ENCODE measurements at places on chromosomes 12 and 14. TPM values are rescaled to one million over a fixed set of nuclear protein-coding genes. Genes with fewer than 3 reads are reported as not detected.

DNA sequence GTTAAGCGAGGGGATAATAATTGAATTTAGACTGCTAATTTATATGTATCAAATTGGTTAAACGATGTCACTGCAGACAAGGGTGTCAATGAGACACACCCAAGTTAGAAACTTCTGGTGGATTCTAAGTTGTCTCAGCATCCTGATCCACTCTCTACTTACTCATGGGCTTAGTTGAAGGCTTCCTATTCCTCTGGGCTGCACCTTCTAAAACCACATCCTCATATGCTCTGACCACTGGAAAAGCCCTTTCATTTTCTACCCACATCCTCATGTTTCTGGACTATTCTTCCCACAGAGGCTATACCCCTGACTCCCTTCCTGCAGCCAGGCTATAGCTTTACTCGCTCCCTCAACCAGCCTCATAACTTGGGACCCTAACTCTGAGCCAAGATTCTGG lies 493.8 kb downstream of the VRK1 start:
- no peak for DNase-seq
- no peaks in the 10 kb centered on the region for H3K36me3 ChIP-seq
- peak overlapping the region; percentile 25 for H3K4me3 ChIP-seq
- peaks cover 17% of the 10 kb centered on the region for H3K4me1 ChIP-seq
- no peak overlapping the region for H3K27ac ChIP-seq
- H3K27me3 ChIP-seq, result peaks cover 46% of the 10 kb centered on the region

DNA sequence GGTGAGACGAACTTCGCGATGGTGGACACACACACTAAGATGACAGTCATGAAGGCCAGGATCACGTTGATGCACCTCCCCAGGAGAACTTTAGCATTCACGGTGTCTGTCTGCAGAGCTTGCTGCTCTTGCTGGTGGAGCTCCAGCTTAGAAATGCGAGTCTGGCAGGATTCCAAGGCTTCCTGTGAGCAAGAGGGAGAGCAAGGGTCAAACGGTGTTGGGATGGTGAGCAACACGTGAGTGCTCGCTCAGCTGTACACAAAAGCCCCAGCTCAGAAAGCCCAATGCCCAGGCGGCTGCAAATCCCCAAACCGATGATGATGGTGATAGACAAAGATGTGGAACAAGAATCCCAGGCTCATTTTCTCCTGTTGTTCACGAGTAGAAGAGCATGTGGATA lies 78.8 kb downstream of the TMCC3 start:
- no peak overlapping the region for H3K4me3 ChIP-seq
- no peak overlapping the region for H3K27ac ChIP-seq
- H3K36me3 ChIP-seq, result no peaks in the 10 kb centered on the region
- H3K4me1 ChIP-seq, result no peaks in the 10 kb centered on the region
- DNase-seq, result no peak

DNA sequence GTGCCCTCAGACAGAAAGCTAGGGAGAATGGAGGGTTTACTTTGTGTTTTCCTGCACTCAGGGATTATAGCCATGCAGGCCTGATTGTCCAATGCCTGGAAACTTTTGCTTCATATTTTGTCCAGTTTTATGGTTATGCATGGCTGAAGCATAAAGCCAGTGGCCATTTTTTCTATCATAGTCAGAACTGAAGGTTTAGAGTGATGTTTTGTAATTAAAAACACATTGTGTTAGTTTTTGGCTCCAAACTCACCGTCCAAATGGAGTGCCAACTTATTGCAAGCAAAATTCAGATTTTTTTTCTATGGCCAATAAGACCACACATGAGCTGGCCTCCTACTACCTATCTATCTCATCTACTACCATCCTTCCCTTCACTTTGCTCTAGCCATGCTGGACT lies 40.2 kb upstream of the ATP2B1 start:
- no peak for DNase-seq
- peaks cover 1% of the 10 kb centered on the region for H3K4me1 ChIP-seq
- no peak overlapping the region for H3K4me3 ChIP-seq
- no peaks in the 10 kb centered on the region for H3K27me3 ChIP-seq
- no peaks in the 10 kb centered on the region for H3K36me3 ChIP-seq

DNA sequence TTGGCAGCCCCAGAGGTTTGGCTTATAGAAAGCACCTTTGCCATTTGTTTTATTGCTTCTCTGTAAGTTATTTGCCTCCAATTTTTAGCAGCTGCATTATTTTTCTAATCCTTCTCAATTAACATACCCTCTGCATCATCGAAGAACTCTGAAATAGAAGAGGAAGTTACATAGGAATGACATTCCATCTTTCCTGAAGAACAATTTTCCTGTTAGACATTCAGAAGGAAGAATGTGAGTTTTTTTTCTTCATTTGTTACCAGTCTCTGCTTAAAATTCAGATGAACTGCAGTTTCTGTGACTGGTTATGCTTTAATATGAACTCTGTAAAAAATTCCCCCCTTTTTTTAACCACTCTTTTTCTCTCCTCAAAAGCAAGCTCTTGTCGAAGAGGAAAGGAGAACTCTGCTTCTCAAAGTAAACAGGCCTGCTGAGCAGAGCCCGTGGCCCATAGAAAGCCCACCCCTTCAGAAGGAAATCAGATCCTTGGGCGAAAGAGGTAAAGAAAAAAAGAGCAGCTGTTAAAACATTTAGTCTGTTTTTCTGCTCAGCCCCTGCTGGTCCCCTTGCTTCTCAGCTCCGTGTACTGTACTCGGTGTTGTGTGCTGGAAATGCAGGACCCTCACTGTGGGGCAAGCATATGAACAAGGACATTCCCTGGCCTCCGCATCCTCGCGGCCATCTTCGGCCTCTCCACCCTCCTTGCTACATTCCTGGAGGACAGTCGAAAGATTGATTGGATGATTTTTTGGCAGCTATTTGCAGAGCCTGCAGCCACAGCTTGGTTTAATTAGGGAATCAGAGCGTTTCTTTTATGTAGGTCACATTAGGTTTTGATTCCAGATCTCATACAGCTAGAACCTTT lies 164.4 kb upstream of the LRIG3 start:
- DNase-seq, result no peak
- H3K4me1 ChIP-seq, result no peaks in the 10 kb centered on the region
- H3K4me3 ChIP-seq, result no peak overlapping the region
- H3K27me3 ChIP-seq, result no peaks in the 10 kb centered on the region
- no peaks in the 10 kb centered on the region for H3K36me3 ChIP-seq
- H3K27ac ChIP-seq, result no peak overlapping the region

- peak; percentile 45 for DNase-seq
- peaks cover 45% of the 10 kb centered on the region for H3K27me3 ChIP-seq
- H3K4me1 ChIP-seq, result peaks cover 11% of the 10 kb centered on the region
- no peaks in the 10 kb centered on the region for H3K36me3 ChIP-seq
- H3K4me3 ChIP-seq, result peak within 1 kb of the TSS; percentile 70
Measured at GRCh38 chr12:32896432-32897280, at the start of gene PKP2. PKP2 (minus strand) TSS chr12:32896777; CDS start chr12:32896731, 46 bp downstream.

- H3K4me3 ChIP-seq, result no peak overlapping the region
- DNase-seq, result no peak
- H3K27me3 ChIP-seq, result no peaks in the 10 kb centered on the region
Measured at GRCh38 chr14:69763761-69764510, 3.0 kb upstream of the SRSF5 start.

- H3K36me3 ChIP-seq, result no peaks in the 10 kb centered on the region
- H3K27me3 ChIP-seq, result peaks cover 13% of the 10 kb centered on the region
- H3K4me3 ChIP-seq, result no peak overlapping the region
- no peaks in the 10 kb centered on the region for H3K4me1 ChIP-seq
- H3K27ac ChIP-seq, result no peak overlapping the region
- DNase-seq, result peak; percentile 48
Measured at GRCh38 chr14:106883218-106883692, 1356.9 kb downstream of the TMEM121 start.

- DNase-seq, result no peak
- no peak overlapping the region for H3K4me3 ChIP-seq
- H3K27ac ChIP-seq, result no peak overlapping the region
Measured at GRCh38 chr12:52126050-52126604, 46.6 kb downstream of the SMIM41 start.

- no peak overlapping the region for H3K4me3 ChIP-seq
- H3K36me3 ChIP-seq, result no peaks in the 10 kb centered on the region
- no peak for DNase-seq
- no peaks in the 10 kb centered on the region for H3K27me3 ChIP-seq
Measured at GRCh38 chr14:76936483-76936882, 92.0 kb downstream of the IRF2BPL start.

- H3K36me3 ChIP-seq, result peaks cover 16% of the 10 kb centered on the region
- H3K4me1 ChIP-seq, result peaks cover 2% of the 10 kb centered on the region
- no peak overlapping the region for H3K27ac ChIP-seq
- DNase-seq, result no peak
- H3K27me3 ChIP-seq, result no peaks in the 10 kb centered on the region
Measured at GRCh38 chr12:105214670-105215375, 21.2 kb downstream of the APPL2 start.

DNA sequence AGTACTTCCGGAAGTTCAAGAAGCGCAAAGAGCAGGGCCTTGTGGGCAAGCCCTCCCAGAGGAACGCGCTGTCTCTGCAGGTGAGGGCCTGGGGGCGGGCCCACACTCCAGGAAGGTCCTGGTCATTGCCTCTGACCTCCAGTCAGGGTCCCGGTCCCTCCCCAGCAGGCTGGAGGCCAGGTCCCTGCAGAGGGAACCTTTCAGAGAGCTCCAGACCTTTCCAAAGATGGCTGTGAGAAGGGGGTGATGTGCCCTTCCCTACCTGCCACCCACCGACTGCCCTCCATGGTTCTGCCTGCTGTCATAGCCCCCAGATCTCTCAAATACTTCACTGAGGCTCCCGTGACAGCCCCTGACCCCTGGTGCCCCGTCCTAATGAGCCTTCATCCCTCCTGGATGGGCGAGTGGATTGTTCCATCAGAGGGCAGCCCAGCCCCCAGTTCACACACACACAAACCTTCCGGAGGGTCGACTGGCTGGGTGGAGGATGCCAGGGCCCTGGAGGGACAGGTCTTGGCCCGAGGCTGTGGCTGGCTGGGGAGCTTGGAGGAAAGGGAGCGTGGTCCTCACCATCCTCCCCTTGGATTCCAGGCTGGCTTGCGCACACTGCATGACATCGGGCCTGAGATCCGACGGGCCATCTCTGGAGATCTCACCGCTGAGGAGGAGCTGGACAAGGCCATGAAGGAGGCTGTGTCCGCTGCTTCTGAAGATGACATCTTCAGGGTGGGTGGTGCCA lies 117.5 kb upstream of the FKBP4 start:
- no peaks in the 10 kb centered on the region for H3K4me1 ChIP-seq
- no peak overlapping the region for H3K4me3 ChIP-seq
- no peak overlapping the region for H3K27ac ChIP-seq
- DNase-seq, result no peak
- H3K27me3 ChIP-seq, result no peaks in the 10 kb centered on the region
- no peaks in the 10 kb centered on the region for H3K36me3 ChIP-seq

GRCh38 chr14:50085570-50086320 lies 30.6 kb downstream of the VCPKMT start:
- H3K4me1 ChIP-seq, result peaks cover 76% of the 10 kb centered on the region
- peaks cover 13% of the 10 kb centered on the region for H3K36me3 ChIP-seq
- DNase-seq, result no peak

- peaks cover 2% of the 10 kb centered on the region for H3K27me3 ChIP-seq
- H3K27ac ChIP-seq, result no peak overlapping the region
- no peak for DNase-seq
- no peak overlapping the region for H3K4me3 ChIP-seq
Measured at GRCh38 chr14:53534841-53535240, 381.7 kb upstream of the DDHD1 start.

DNA sequence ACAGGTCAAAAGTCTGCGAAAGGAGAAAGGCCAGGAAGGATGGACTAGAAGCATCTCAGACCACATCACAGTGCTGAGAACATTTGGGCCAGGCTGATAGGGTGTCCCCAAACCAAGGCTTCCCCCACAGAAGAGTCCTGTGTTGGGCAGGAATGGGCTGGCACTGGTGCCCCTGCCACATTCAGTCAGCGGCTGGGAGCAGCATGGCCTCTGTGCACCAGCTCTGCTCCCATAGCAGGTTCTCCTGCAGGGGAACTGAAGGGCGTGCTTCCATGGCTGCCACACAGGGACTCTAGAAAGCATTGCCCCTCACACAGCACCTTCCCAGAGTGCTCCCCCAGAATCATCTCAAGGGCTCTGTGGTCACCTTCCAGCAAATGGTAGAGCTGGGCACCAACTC lies 17.5 kb downstream of the EVL start:
- H3K4me3 ChIP-seq, result peak overlapping the region; percentile 77
- H3K27me3 ChIP-seq, result no peaks in the 10 kb centered on the region
- peak overlapping the region; percentile 82 for H3K27ac ChIP-seq
- DNase-seq, result no peak

- peaks cover 3% of the 10 kb centered on the region for H3K27me3 ChIP-seq
- H3K36me3 ChIP-seq, result no peaks in the 10 kb centered on the region
- DNase-seq, result no peak
- H3K4me3 ChIP-seq, result no peak overlapping the region
Measured at GRCh38 chr12:98422359-98422758, 93.0 kb upstream of the TMPO start.

DNA sequence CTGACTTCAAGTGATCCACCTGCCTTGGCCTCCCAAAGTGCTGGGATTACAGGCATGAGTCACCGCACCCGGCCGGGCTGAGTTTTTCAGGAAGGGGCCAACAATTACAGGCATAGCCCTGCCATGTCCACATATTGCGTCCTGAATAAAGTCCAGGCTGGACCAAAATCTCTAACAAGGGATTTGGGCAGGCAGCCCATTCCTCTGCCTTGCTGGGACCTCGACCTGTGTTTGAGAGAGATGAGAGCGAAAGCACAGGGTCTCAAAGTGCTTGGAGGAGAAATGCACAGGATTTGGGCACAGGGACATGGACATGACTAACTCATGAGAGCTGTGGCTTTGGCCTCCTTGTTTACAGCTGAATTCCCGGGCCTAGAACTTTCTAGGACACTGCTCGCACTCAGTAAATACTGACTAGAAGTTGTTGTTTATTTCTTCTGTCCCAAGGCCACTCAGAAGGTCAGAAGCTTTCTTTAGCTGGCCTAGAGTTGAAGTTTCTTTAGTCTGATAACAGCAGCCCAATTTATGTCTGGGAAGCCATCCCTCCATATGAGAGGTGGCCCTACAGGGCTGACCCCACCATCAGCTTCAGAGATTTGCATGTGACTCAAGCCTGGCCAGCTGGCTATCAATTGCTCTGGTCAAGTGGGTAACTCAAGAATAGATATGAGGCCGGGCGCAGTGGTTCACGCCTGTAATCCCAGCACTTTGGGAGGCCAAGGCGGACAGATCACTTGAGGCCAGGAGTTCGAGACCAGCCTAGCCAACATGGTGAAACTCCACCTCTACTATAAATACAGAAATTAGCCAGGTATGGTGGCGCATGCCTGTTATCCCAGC lies 11.7 kb downstream of the CAMKK2 start:
- H3K36me3 ChIP-seq, result peaks cover 6% of the 10 kb centered on the region
- no peak for DNase-seq
- H3K4me3 ChIP-seq, result no peak overlapping the region
- peaks cover 2% of the 10 kb centered on the region for H3K4me1 ChIP-seq
- H3K27ac ChIP-seq, result no peak overlapping the region
- no peaks in the 10 kb centered on the region for H3K27me3 ChIP-seq

The DPY19L2 gene
- total RNA-seq, result 7.6 TPM

The SLC25A47 gene
- total RNA-seq, result not detected

The HSPB8 gene
- not detected for total RNA-seq

The ADSS1 gene
- 2.4 TPM for total RNA-seq

The KRT83 gene
- not detected for total RNA-seq

The DNAI7 gene
- total RNA-seq, result not detected

The TMEM52B gene
- total RNA-seq, result not detected
